ENCODE measurements at places on chromosomes 4 and X.

DNA sequence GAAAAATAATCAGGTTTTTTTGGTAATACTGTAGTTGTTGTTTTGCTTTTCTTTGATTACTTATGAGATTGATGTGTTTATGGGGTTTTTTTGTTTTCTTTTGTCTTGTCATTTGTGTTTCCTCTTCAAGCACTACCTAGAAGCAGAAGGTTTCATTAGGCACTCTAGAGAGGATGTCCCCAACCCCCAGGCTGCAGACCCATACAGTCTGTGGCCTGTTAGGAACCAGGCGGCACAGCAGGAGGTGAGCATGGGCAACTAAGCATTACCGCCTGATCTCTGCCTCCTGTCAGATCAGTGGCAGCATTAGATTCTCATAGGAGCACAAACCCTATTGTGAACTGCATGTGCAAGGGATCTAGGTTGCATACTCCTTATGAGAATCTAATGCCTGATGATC is 22.9 kb upstream of the NOCT start:
- DNase-seq, result no peak

DNA sequence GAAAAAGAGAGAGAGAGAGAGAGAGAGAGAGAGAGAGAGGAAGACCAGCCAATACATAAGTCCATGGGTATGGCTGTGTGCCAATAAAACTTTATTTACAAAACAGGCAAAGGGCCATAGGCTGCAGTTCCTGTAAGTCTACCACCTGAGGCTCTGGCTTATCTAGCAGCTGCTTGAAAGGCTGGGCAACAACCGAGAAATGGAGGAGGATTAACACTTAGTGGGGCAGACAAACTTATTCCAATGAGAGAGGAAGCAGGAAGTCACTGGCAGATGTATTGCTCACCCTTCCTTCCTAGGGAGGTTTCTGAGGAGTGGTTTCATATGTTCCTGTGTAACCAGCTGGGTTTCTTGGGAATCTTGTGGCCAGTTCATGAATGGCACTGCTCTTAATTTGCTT is 4.7 kb upstream of the GPR143 start:
- no peak for DNase-seq

GRCh38 chr4:185219551-185220344 is 10.3 kb downstream of the SNX25 start:
- DNase-seq, result no peak

GRCh38 chr4:63817196-63817865 is 591.9 kb downstream of the TECRL start:
- no peak for DNase-seq

- no peak for DNase-seq
Measured at GRCh38 chr4:9964879-9965278, 56.4 kb downstream of the SLC2A9 start.

DNA sequence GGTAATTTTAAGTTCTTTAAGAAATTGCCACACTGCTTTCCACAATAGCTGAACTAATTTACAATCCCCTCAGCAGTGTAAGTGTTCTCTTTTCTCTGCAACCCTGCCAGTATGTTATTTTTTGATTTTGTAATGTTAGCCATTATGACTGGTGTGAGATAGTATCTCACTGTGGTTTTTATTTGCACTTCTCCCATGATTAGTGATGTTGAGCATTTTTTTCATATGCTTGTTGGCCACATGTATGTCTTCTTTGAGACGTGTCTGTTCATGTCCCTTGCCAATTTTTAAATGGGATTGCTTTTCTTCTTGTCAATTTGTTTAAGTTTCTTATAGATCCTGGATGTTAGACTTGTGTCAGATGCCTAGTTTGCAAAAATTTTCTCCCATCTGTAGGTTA is 86.1 kb downstream of the BMP3 start:
- no peak for DNase-seq

GRCh38 chrX:26778320-26778888 is 562.4 kb downstream of the MAGEB5 start:
- DNase-seq, result peak; percentile 7

DNA sequence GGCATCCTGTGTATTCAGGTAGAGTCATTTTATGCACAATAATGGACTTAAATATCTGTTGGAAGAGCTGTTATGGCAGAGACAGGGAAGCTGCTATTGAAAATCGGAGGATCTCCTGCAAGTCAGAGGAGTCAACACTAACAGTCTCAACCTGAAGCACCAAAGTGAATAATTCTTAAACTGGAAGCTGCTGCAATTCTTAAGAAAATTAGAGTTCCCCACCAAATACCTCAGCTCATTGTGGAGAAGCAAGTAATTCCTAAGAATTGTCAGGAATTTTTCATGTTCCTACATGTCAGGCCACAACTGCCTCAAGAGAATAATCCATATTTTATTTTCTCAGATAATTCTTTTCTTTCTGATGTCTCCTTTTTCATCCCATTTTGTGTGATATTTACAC is 892.6 kb upstream of the LCORL start:
- no peak for DNase-seq

DNA sequence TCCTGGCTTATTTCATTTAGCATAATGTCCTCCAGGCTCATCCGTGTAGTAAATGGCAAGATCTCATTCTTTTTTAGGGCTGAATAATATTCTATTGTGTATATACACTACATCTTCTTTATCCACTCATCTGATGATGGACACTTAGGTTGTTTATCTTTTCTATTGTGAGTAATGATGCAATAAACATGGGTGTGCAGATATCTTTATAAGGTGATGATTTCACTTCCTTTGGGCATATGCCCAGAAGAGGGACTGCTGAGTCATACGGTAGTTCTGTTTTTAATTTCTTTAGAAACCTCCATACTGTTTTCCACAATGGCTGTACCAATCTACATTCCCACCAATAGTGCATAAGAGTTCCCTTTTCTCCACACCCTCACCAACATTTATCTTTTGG is 317.6 kb upstream of the CNKSR2 start:
- no peak for DNase-seq

All from AML-193 (cell line).